ENCODE measurements at places on chromosomes 16 and 17.

DNA sequence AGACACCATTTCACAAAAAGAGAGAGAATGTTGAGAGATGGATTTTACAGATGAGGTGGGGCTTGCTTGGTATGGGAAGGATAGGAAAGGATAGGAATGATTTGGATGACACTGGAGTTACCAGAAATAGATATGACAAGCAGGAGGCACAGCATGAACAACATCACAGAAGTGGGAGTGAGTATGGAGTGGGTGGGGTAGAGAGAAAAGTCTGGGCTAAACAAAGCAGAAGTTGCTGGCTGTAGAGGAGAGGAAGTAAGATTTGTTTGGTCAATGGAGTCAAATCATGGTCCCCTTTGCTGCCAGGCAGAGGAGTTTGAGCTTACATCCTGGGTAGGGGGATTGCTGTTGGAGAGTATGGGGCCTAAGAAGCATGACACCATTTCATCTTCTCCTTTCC, 101.7 kb downstream of the VAT1L start:
- no peak for DNase-seq

GRCh38 chr17:27363326-27363725, 69.4 kb downstream of the WSB1 start:
- DNase-seq, result no peak

DNA sequence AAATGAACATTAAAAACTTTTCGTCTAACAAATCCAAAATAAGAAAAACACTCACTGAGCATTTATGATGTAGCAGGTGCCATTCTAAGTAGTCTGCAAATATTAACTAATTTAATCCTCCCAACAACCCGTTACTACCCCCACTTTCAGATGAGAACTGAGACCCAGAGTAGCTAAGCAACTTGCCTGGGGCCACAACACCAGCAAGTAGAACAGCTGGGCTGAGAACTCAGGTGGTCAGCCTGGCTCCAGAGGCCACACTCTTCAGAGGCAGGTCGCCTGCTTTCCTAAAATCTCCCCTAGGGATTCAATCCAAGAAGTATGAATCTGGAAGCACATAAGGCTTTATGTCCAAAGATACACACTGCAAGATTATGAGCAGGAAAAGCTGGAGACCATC, 6.2 kb downstream of the MBTPS1 start:
- no peak for DNase-seq

- DNase-seq, result no peak
These were observed 19.8 kb upstream of the MAPK3 start for GRCh38 chr16:30142672-30143346.

DNA sequence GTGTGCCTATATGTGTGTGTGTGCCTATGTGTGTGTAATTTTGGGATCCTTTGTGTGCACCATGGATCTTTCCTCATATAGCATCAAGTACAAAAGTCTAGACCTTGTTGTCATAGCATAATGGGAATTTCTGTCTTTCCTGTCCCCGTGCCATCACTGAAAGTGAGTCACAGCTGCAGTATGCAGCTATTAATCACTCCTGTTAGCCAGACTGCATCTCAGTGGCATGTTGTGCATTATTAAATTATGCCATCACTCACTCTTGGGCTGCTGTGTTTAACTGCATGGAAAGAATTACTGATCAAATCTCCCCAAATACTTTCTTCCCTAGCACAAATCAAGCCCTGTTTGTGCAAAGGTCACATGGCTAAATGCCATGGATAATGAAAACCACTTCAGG, 92.4 kb downstream of the CBLN1 start:
- peak; percentile 49 for DNase-seq

DNA sequence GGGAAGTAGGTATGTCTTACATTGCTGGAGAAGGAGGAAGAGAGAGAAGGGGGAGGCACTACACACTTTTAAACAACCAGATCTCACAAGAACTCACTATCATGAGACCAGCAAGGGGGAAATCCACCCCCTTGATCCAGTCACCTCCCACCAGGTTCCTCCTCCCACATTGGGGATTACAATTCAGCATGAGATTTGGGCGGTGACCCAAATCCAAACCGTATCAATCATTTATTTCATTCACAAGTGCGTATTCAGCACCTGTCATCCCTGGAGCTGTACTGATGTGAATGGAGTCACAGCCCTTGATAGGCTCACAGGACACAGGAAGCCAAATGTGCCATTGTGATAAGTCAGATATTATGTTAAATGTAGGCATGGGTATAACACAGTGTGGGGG, 228.3 kb upstream of the HSBP1 start:
- DNase-seq, result no peak

GRCh38 chr17:48373883-48374282, 56.1 kb downstream of the SKAP1 start:
- no peak for DNase-seq

DNA sequence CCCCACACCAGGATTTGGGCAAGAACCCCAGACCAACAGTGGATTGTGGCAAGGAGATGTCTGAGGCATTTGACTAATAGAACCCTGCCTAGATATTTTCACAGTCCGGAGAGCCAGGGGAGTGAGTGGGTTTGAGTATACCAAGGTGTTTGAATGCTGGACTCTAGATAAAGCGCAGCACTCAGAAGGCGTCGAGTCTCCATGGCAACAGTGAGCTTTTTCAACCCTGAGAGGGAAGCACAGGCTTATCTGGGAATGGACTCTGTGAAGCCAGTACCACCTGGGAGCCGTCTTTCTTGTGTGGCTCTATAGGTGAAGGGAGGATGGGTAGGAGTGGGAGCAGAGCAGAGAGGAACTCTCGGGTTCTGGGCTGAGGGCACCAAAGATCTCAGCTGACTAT, 147.0 kb downstream of the SHISA6 start:
- no peak for DNase-seq

DNA sequence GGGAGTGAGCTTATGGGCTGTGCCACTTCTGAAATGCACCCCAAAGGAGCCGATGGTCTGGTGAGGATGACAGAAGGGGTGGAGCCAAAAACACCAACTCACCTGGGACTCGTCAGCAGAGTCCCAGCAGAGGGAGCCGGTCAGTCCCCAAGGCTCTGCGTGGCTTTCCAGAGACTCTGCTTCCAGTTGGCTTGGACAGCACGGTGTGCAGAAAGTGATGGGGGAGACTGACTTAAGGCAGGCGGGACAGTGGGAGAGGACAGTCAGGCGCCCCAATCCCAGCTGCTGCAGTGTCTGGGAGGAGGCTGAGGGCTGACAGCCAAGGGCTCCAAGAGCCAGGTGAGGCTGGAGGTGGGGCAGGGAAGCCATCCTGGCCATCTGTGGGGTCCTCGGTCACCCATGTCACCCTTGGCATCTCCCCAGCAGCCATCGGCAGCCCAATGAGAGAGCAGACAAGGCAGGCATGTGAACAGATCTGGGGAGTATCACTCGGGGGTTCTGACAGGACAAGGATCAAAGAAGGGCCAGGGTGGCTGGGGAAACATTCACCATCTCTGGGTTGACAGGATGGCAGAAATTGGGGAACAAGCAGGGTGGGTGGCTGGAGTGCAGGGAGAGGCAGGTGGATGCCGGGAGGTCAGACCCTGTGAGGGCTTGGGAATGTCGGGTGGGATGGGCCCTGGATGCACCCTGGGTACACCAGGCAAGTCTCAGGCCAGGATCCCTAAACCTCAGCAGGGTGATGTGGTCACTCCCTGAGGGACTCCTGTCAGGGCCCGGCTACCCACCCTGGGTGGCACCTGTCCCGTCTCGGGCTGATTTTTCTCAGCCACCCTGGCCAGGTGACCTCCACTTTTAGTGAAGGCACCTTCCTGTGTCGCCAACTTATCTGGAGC, 8.9 kb upstream of the KRTAP17-1 start:
- DNase-seq, result no peak

- no peak for DNase-seq
These were observed 3.1 kb upstream of the USP7 start for GRCh38 chr16:8966817-8967131.

DNA sequence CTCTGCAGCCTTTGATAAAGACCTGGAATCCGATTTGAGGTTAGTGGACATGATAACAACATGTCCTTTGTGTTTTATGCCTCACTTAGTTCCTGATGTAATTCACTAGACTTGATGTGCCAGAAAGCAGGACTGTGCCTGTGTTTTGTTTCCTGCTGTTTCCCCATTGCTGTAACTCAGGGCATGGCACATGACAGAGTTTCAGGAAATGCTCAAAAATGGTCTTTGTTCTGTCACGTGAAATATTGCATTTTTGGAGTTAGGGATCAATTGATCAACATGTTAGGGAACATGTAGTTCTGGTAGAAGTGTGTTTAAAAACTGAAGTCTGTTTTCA, 32.8 kb downstream of the DHX38 start:
- DNase-seq, result no peak
